ENCODE measurements at places on chromosomes 3 and 15.

GRCh38 chr3:94704467-94704866, 641.6 kb downstream of the NSUN3 start:
- DNase-seq: no peak

DNA sequence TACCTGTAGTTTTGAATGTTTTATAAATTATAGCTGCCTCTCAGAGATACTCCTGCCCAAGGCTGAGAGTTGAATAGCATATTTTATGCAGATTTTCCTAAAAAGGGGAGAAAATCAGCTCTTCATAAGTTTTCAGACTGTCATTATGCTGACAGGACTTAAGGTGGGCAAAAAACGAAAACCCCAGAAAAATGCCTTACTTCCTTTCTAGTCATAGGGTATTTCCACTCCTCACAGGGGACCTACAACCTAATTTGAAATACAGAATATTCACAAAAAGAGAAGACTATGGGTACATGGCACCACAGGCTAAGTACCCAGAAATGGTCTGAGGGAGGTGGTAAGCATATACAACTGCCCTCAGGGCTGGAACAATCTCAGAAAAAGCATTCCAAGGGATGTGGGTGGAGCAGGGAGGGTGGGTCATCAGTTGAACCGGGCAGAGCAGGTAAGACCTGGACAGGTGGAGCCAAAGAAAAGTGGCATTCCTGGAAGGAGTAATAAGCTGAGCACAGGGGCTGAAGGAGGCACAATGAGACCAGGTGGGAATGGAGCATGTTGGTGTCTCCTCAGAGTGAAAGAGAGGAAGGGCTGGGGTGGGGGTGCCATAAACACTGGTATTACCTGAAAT, 10.6 kb upstream of the OXSR1 start:
- DNase-seq: no peak

DNA sequence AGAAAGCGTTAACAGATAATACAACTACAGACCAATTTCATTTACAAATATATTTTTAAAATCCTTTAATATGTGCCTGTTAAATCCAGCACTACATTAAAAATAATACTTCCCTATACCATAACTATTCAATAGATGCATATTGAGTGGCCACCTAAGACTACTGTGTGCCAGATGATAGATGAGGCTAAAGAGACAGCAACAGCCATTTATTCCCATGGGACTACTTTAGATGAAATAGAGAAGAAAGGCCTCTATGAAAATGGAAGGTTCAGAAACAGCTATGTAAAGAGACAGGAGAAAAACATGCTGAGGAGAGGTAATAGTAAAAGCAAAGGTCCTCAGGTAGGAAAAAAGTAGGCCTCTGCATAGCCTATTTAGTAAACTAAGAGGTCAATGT, 358.1 kb downstream of the ULK4 start:
- DNase-seq: no peak

GRCh38 chr15:83612898-83613635, 40.9 kb upstream of the ADAMTSL3 start:
- no peak for DNase-seq

GRCh38 chr15:76223521-76223920, 87.7 kb downstream of the ETFA start:
- no peak for DNase-seq

GRCh38 chr3:28841441-28841840, 439.4 kb upstream of the RBMS3 start:
- DNase-seq: no peak

Measured in stimulated activated CD4-positive, alpha-beta T cell treated with anti-CD3 and anti-CD28 coated beads, Interleukin-12 subunit alpha, Interleukin-12 subunit beta, amount 100 ng/mL, for 24 hours (primary cell).